ENCODE measurements at places on chromosomes 2 and 18.

DNA sequence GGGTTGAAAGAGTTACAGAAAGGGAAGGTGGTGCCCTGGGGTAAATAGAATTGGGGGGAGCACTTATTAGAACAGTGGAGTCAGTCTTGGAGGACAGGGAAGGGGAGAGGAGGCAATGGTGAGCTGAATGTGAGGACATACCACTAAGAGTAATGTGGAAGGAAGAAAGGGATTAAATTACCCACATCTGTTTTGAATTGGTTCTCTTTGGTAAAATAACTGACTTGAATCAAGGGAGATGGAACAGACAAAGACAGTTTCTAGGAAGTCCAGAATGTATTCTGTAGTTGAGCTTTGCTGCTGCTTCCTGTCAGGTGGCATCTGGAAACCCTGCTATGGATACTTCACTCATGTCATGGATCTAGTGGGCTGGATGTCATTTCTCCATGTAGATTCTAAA lies 6.7 kb downstream of the SETBP1 start:
- DNase-seq: no peak

GRCh38 chr2:168661863-168662256 lies 140.6 kb upstream of the NOSTRIN start:
- no peak for DNase-seq

GRCh38 chr2:6741229-6741628 lies 124.5 kb downstream of the CMPK2 start:
- DNase-seq: no peak

GRCh38 chr2:31415421-31415820 lies 879 bp upstream of the XDH start:
- peak; percentile 33 for DNase-seq

DNA sequence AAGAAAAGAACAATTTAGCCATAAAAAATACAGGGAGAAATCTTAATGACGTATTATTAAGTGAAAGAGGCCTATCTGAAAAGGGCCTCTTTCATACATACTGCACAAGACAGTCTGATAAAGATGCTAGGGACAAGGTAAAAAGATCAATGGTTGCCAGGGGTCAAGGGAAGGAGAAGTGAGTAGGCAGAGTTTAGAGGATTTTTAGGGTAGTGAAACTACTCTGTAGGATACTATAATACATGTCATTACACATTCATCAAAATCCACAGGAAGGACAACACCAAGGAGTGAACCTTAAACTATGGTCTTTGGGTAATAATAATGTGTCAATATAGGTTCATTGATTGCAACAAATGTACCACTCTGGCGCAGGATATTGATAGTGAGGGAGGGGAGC lies 289.3 kb downstream of the FSIP2 start:
- DNase-seq: no peak

DNA sequence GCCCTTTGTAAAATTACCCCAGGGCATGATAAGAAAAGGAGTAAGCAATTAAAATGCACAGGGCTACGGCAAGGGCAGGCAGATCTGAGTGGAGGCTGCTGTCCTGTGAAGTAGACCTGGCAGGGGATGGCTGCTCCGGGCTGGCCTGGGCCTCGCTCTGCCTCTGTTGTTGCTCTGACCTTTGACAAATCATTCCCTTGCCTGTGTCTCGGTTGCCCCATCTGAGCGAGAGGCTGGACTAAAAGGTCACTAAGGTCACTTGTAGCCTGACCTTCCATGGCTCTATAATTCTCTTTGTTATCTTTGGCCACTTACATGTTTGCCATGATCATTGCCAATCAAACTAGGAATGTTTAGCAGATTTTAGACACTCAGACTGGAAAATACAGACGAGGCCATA lies 118.1 kb downstream of the KLHL29 start:
- no peak for DNase-seq

DNA sequence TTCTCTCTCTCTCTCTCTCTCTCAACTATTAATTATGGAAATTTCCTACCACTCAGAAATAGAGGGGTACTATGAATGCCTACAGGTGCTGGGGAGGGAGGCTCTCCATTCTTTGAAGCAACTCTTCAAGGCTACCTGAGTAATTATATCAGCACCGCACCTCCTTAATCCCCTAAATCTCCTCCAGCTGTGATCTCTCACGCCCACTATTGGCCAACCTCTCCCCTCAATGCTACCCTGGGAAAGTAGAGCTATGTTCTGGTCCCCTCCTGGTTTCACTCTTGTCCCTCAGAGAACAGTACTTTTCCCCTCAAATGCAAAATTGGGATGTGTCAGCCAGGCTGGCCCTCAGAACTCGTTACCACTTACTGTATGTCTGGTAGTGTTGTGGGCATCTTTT lies 1.6 kb downstream of the MOCOS start:
- DNase-seq: peak; percentile 3

GRCh38 chr18:39167990-39168389 lies 1602.4 kb upstream of the CELF4 start:
- no peak for DNase-seq

DNA sequence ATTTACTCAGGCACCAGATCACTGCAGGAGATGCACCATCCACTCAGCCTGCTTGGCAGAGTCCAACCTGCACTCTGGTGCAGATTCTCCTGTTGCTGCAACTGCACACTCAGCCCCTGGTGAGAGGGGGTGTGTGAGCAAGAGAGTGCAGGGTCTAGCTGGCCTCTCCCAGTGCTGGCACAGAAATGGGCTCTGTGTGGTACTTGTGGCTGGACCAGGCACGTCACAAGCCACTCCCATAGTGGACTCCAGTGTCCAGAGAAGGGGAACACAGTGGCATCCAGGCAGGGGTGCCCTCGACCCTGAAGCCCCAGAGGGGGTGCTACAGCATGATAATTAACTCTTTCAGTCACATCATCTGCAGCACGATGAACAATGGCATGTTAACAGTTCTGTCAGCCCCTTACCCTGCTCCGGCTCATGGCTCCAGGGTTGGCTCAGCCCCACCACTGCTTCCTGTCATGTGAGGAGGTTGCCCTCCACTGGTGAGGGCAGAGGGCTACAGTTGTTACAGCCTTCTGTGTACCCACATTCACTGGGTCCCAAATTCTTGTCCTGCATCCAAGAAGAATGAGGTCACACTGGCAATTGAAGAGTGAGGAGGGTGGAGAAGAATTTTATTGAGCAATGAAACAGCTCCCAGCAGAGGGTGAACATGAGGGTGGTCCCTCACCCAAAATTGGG lies 135.7 kb downstream of the EVA1A start:
- DNase-seq: no peak

- peak; percentile 53 for DNase-seq
Observed at GRCh38 chr18:49021433-49022129, 70.8 kb upstream of the SMAD7 start.

GRCh38 chr2:43894743-43895142 lies 56.0 kb downstream of the ABCG8 start:
- DNase-seq: no peak

DNA sequence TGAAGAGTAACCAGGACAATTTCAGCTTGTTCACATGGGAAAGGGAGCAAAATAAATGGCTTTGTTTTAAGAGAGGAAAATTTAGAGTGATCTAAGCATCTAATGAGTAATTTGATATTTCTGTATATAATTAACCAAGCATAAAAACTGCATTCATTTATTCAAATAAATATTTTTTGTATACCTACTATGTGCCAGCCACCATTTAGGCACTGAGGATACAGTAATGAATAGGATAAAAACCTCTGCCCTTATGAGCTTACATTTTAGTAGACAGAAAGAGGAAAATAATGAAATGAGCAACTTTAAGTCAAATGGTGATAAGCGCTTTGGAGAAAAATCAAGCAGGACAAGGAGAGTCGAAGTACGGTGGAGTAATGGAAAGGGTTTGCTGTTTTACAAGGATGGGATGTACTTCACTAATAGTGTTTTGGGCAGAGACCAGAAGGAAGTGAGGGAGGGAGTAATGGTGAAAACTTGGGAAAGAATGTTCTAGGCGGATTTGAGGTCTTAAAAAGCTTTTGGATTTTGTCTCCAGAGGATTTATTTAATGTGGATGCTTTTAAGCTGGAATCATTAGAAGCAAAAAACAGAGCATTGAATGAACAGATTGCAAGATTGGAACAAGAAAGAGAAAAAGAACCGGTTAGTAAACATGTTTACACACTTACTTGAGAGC lies 17.4 kb downstream of the NDC80 start:
- no peak for DNase-seq

- no peak for DNase-seq
Observed at GRCh38 chr2:16104949-16105668, 164.8 kb downstream of the MYCN start.

- no peak for DNase-seq
Observed at GRCh38 chr2:24385366-24385765, 25.0 kb upstream of the ITSN2 start.

- DNase-seq: no peak
Observed at GRCh38 chr2:183925281-183925680, 673.0 kb upstream of the ZNF804A start.

GRCh38 chr2:147855316-147855715 lies 10.5 kb downstream of the ACVR2A start:
- DNase-seq: no peak

All from Caki2 (cell line).